ENCODE measurements at places on chromosomes 4 and X.
A peak's percentile ranks its signal among the peaks of the same experiment; 100 is the strongest.

- DNase-seq, result no peak
These were observed 114.7 kb upstream of the WDFY3 start for GRCh38 chr4:85081196-85081595.

- DNase-seq, result no peak
These were observed 813.7 kb downstream of the DMD start for GRCh38 chrX:32397562-32398216.

- no peak for DNase-seq
These were observed 12.4 kb downstream of the SHROOM3 start for GRCh38 chr4:76447393-76447851.

- no peak for DNase-seq
These were observed 17.9 kb downstream of the VSIG4 start for GRCh38 chrX:66021765-66022631.

DNA sequence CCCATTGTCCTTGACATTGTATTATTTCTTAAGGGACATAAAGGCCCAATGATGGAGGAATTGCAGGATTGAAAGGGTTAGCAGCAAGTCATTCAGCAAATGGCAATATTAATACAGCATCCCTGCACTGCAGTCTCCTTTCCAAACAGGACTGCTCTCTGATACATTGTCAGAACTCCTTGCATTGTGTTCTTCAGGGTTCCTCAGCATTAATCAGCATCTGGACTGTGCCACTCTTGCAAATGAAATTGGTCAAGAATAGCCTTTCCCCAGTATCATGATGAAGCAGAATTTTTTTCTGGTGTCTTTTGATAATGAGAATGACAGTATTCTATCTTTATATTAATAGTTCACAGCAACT lies 272.6 kb upstream of the HAND2 start:
- no peak for DNase-seq

DNA sequence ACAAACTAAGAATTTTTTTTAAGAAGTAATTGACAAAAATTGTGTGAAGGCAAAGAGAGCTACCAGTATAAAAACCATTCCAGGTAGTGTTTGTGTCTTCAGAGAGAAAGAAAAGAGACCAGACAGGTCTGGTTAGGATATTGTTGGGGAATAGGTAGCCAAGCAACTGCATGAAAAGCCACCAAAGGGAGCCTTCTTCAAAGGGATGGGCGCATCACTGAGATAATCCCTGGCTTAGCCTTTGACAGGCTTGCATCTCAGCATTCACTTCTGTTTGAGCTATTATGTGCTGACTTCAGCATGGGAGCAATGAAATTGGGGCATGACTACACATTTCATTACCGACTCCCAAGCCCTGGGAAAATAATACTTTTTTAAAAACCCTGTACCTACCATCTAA lies 496.6 kb downstream of the IL1RAPL1 start:
- peak; percentile 9 for DNase-seq

GRCh38 chr4:168309781-168310180 lies 8.8 kb downstream of the DDX60 start:
- no peak for DNase-seq

- DNase-seq, result no peak
These were observed 100.9 kb downstream of the LCORL start for GRCh38 chr4:17920681-17921080.

DNA sequence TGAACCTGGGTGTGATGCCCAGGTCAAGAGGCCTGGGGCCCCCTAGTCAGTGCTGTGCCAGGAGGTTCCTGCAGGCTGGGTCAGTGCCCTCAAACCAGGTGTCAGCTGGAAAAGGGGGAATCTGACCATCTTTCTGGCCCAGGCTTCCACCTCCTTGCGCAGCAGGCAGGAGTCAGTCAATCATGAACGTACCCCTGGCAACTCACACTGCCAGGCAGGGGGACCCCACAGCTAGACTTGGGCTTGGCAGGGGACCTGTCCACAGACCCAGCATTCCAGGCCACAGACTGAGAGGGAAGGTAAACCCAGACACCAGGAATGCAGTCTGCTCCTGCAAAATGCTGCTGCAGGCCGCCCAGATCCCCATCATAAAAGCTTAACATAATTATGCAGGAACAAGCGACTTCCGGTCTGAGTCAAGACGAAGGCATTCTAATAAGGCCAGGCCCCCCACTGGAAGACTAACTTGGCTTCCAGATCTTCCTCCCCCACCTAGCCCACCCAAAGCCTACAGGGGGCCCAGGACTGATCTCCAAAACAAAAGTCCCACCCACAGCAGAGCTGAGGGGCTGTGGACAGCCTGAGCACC lies 156.3 kb downstream of the BCOR start:
- DNase-seq, result no peak

GRCh38 chr4:54098375-54098774 lies 1.6 kb upstream of the GSX2 start:
- DNase-seq, result no peak

DNA sequence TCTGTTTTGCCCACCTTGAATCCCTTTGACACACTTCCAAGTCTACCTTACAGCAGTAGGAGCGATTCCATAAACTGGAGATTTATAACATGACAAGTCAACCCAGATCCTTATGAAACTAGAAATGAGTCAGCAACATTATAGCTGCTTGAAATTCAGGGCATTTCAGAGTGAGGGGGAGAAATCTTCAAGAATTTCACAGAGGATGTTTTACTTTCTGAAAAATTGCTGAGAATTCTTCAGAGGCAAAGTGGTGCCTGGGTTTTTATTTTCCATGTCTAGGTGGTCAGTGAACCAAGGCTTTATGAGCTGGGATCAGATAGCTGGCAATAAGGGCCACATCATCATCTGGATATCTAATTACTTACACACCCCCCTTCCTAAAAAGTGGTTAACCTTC lies 119.8 kb downstream of the PPARGC1A start:
- no peak for DNase-seq
